Activated CD4-positive, alpha-beta T cell treated with anti-CD3 and anti-CD28 coated beads for 36 hours (primary cell): ENCODE measurements at places on chromosomes 6 and 20. TPM values are rescaled to one million over a fixed set of nuclear protein-coding genes. Genes with fewer than 3 reads are reported as not detected.

DNA sequence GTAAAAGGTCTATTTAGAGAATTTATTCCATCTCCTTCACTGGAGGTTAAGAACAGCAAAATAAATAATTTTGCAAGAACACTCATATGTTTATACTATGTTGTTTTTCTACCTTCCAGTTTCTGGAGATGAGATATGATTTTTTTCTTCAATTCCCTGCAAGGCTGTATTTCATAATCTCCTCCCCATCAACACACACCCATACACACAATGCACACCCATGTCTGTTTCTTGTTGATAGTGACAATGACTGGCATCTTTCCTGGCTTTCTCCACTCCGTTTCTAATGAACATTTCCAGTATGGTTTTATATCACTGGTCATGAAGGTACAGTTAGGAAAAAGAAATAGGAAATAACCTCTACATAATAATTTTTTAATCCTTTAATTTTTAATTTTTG is 202.1 kb downstream of the ARHGAP18 start:
- no peak for DNase-seq

DNA sequence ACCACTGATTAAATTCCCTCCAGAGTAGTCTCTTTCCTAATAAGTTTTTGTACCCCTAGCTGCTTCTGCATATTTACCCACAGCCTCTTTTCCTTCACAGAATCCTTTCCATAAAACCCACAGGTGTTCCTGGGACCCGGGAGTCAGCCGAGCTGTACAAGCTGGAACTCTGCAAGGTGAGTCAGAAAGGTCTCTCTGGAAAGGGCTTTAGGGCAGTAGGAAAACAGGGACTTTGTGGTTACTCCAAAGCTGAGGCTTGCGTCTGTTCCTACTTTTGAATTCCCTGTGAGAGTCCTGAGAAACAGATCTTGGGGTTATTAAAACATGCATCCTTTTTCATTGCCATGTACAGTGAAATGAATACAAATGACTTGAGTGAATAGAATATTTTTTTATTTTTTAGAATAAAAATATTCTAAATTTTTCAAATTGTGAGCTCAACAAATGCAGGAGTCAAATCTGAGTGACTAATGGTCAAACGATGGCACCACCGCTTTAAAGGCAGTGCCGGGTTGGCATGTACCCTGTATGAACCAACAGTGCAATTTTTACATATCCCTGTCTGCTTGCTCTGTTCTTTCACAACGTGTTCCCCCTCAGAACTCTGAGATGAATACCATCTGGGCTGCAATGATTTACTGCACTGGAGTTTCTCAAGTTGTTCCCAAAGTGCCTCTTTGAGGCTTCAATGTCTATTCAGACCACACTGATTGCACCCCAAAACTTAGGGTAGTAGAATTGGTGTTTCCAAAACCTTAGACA is 78.4 kb downstream of the GFRAL start:
- DNase-seq: no peak

- DNase-seq: no peak
These were observed 28.4 kb upstream of the GSTA3 start for GRCh38 chr6:52937908-52938307.

DNA sequence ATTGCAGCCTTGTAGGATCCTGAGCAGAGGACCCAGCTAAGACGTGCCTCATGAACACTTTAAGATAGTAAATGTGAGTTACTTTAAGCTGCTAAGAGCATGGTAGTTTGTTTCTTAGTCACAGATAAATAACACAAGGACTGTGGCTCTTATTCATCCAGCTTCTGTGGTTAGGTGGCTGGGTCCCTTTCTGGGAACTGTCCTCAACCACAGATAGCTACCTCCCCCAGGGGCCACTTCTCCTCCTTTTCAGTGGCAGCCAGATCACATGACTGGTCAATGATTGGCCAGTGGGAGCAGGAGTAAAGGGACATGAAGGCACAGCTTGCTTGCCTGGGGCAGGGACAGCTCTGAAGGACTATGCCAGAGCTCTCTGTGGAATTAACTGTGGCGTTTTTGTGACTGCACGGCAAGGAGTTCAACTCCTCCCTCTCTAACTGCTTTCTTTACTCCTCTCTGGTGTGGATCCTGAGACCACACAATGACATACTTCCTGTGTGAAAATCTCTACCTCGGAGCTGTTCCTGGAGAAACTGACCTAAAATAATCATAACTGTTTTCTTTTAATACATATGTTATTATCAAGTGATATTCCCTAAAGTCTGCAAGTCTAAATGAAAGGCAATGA is 76.5 kb downstream of the NRN1 start:
- peak; percentile 10 for DNase-seq

DNA sequence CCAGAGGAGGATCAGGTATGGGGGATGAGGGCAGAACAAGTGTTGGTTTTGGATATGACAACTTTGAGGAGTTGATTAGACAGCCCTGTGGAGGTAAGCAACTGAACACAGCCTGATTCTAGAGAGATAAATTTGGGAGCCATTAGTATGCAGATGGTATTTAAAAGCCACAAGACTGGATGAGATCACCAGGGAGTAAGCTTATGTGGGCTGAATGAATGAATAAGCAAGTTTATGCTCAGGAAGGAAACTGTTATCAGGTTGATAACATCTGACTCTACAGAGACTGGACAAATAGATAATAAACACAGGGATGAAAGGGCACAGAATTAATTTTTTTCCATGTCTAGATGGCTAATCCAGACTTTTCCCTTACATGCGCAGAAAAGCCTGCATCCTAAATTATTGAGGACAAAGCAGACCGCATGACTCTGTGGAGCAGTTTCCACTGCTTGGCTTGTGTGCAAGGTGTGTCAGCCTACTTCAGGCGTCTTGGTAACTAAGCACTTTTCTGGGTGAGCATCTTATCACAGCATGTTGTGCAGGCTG is 150.6 kb downstream of the GJA10 start:
- DNase-seq: no peak

DNA sequence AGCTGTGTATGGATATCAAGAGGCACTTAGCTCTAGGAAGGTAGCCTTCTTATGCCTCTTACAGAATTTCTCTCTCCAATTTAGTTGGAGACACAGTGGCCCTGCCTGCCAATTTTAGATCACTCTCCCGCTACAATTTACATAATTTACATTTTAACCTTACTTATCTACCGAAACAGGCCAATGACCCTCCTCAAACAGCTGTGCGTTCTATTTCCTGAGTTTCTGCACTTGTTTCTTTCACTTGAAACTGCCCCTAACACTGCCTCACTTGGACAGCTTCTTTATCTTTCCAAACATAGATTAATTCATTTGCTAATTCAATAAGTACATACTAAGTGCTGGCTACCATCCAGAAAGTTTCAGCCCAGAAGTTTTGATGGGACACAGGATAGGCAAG is 52.9 kb upstream of the HDDC2 start:
- DNase-seq: no peak

- no peak for DNase-seq
These were observed 207.3 kb downstream of the BMP7 start for GRCh38 chr20:57059055-57059596.

DNA sequence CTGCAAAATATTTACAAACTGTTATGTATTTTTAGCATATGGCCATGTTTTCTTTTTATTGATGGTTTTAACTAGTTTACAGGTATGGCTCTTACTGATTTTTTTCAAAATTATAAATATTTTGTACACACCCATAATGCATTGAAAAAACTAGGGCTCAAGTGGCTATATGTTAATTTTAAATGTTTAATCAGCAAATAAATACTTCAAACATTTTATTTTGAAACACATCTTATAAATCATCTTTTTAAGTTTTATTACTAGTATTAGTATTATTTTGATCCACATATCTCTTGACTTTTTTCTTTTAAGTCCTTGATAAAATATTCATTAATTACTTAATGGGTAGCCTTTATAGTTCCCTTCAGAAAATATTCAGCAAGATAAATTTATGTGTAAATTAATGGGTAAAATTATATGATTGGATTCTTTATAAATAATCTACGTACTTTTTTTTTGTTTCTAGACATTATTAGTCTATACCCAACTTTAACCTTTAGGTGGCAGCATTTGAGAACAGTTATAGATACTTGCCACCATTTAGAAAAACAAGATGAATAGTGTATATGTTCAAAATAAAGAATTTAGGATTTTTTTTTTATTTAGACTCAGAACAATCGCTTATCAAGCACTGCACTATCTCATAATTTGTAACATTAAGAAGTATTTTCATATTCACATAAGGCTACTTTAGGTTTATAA is 241.9 kb downstream of the ADGRB3 start:
- no peak for DNase-seq

- peak; percentile 64 for DNase-seq
These were observed 181.2 kb downstream of the DTNBP1 start for GRCh38 chr6:15481390-15482291.

- no peak for DNase-seq
These were observed 6.6 kb upstream of the TP53RK start for GRCh38 chr20:46695892-46696291.

DNA sequence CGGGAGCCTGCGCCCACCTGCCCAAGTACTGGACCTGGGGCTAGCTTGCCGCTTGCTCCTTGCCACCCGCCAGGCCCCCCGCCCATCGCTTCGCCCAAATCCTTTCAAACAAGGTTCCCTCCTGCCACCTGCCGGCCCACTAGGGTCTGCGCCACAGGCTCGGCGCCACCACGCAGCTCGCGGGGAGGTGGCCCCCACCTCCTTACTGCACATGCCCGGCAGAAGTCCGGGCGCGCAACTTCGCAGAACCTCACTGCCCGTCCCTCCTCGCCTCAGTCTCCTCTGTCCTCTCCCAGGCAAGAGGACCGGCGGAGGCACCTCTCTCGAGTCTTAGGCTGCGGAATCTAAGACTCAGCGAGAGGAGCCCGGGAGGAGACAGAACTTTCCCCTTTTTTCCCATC is 11.2 kb downstream of the GNAS-AS1 start:
- DNase-seq: peak; percentile 75

DNA sequence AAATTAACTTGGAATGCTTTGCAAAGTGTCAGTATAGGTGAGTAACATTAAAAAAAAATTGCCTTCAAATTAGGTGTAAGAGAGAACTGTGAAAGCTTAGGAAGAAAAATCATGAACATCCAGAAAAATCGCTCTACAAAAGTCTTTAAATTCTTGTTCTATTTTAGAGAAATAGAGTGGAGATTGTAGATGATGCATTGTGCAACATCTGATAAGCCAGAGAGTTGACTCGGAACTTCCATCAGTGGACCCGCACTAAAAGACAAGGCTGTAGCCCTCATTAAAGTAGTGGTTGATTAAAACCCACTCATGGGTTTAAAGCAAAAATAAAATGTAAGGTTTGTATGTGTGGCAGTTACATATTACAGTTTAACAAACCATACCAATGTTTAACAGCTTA is 35.8 kb downstream of the MAP3K4 start:
- DNase-seq: no peak

DNA sequence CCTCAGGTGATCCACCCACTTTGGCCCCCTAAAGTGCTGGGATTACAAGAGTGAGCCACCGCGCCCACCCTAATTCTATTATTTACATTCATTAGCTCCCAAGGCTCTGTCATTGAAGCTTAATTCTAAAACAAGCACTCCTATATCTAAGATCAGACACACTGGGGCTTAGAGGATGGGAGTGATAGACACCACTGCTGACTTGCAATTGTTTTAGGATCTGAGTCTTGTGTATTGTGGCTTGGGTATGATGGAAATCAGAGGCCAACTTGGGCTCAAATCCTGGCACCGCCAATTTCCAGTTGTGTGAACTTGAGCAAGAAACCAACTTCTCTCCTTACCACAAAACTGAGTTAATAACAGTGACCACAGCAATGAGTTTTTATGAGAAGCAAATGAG is 34.7 kb downstream of the MTRES1 start:
- no peak for DNase-seq

GRCh38 chr20:37920270-37920669 is 17.3 kb downstream of the VSTM2L start:
- peak; percentile 66 for DNase-seq

DNA sequence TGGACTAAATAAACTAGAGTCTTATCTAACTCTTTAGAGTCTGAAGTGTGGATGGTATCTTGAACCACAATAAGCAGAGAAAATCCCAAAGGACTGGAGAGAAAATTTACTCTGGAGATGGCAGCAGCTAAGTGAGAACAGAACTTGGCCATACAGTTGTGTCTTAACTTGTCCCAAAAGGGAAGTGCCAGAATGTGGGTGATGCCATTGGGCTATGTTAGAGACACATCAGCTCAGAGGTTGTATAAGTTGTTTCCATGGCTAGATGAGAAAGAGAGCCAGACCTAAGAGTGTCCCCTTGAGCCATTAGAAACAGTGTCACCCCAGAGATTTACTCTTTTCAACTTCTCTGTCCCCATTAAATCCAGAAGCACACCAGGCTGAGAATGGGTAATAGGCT is 36.2 kb downstream of the FOXO3 start:
- DNase-seq: no peak

- DNase-seq: peak; percentile 70
These were observed 569.6 kb upstream of the GJE1 start for GRCh38 chr6:141562851-141563763.

- no peak for DNase-seq
These were observed 13.4 kb downstream of the CYP24A1 start for GRCh38 chr20:54160065-54161007.

- peak; percentile 74 for DNase-seq
These were observed 7.1 kb upstream of the TCP11 start for GRCh38 chr6:35148167-35148741.

DNA sequence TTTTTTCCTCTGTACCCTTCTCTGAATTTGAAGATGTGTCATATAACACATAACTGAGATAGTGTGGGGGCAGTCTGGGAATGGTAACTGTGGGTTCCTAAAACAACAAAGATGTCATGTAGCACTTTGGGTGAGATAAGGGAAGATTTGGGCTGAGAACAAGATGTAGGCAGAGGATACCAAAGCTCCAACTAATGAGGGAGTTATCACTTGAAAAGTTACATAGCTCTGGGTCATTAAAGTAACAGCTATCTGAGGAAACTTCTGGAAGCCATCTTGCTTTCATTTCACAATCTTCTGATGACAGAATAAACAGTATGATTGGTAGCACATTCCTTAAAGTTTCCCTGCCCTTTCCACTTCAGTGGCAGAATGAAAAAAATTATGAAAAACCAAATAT is 255.4 kb downstream of the TBX18 start:
- DNase-seq: no peak

DNA sequence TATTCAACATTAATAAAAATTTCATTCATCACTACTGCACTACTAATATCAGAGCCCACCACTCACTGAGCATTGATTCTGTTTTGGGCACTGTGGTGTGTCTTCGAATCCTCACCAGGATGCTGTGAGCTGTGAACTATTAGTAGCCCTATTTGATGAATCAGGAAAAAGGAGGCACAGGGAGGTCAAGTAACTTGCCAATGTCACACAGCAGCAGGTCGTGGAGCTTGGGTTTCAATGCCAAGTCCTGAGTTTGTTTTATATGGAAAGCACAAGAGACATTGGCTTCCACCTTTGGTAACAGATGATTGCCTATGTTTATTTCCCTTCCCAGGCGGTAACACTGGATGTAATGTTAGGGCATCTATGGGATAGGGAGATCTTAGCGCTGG is 15.0 kb downstream of the NQO2 start:
- no peak for DNase-seq

- peak; percentile 81 for DNase-seq
These were observed 4.0 kb upstream of the SPATS1 start for GRCh38 chr6:44338228-44339122.

Gene GRM4
- total RNA-seq: not detected

Gene INSM1
- total RNA-seq: 6.1 TPM

Gene PSORS1C2
- not detected for total RNA-seq

Gene RGS19
- 39.6 TPM for total RNA-seq

Gene MMP24
- not detected for total RNA-seq

Gene KHDC1
- total RNA-seq: 2.8 TPM

Gene CD24
- 0.21 TPM for total RNA-seq

Gene SLC32A1
- total RNA-seq: not detected

Gene SPEF1
- total RNA-seq: 0.14 TPM

Gene ATP6V1G2
- 1.9 TPM for total RNA-seq
